ENCODE measurements at places on chromosomes 3 and 15.

- no peak for DNase-seq
These were observed 19.3 kb upstream of the NRROS start for GRCh38 chr3:196620161-196620604.

- DNase-seq, result no peak
These were observed 17.2 kb upstream of the CD200 start for GRCh38 chr3:112315791-112316190.

DNA sequence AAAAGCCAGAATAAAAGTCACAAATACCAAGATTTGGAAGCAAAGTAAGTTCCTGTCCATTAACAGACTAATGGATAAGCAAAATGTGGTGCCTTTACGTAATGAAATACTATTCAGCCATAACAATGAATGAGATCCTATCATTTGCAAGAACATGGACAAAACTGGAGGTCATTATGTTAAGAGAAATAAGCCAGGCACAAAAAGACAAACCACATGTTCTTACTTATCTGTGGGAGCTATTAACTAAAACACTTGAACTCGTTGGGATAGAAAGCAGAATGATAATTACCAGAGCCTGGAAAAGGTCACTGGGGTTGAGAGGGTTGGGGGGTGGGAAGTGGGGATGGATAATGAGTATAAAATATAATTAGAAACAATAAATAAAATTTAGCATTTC is 1015.9 kb downstream of the OTOL1 start:
- no peak for DNase-seq

DNA sequence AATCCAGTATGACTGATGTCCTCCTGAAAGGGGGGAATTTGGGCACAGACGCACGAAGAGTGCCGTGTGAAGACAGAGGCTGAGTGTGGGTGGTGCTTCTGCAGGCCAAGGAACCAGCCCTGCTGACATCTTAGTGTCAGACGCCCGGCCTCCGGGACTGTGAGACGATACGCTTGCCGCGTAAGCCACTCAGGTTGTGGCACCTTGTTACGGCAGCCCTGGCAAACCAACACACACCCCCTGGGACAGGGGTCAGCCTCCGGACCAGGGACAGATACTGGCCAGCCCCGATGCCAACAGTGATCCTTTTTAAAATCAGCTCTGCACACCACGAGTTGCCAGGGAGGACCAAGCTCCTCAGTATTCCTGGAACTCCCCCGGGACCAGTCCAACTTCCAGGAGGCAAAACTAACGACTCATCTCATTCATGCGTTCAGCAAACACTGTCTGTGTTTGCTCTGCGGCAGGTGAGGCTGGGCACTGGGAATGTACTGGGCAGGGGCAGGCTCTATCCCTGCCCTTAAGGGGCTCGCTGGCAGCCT is 21.2 kb upstream of the PIGZ start:
- no peak for DNase-seq

GRCh38 chr3:123499322-123499721 is 50.4 kb upstream of the ADCY5 start:
- peak; percentile 24 for DNase-seq

DNA sequence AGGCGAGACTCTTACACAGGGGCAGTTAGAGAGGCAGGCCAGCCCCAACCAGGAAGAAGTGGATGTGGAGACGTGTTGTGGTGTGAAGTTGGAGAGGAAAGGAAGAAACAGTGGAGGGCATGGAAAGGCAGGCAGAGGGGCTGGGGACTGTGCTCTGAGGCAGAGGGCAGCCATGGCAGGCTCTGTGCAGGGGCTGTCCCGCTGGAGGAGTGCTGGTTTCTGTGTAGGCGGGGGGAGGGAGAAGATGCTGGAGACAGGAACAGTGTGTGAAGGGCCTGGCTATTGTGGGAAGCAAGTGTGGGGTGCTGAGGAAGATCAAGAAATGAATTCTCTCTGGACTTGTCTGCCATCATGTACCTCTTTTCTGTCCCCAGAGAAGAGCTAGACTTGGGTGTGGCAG is 21.0 kb downstream of the SNAPC5 start:
- no peak for DNase-seq

- no peak for DNase-seq
These were observed 34.7 kb downstream of the LMLN start for GRCh38 chr3:197994736-197995135.

GRCh38 chr3:158100681-158101080 is 5.5 kb downstream of the SHOX2 start:
- DNase-seq, result no peak

DNA sequence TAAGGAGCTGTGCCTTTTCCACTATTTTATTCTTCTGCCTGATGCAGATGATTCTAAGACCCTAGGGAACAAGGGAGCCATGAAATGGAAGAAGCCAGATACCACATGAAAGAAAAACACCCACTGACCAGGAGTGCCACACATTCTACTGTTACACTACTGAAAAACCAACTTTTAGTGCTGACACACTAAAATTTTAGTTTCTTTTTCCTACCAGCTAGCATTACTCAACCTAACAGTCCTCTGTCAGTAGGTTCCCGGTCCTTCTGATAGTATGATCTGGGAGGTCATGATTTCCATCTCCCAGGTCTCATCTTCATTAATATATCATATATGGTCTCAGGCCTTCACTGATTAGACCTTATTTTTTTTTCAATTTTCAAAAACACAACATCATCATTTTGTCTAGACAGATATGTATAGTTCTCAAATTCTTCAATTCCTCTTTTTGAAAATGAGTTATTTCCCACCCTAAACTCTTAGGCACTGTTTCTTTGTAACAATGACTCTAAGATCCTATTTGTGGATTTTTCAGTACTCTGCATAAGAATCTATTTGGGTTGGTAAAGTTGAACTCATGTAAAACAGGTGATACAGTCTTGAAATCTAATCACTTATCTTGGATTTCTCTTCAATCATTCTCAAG is 321.8 kb downstream of the CTNNB1 start:
- no peak for DNase-seq

DNA sequence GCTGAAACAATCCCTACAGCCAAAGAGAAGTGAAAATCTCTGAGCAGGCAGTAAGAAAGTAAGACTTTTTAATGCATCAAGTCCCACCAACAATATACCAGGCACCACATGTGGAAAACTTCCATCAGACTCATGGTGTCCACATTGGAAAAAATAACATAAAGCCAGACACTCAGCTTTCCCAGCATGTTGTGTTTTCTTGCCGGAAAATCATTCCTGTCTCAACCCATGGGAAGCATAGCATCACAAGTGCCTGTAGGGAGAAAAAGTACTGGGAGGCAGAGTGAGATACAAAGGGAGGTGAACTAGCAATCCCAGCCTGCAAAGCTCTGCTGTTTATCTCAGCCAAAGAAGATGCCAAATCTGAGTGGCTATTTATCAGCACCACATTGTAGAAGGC is 868.9 kb downstream of the SI start:
- DNase-seq, result no peak

- DNase-seq, result no peak
These were observed 118.9 kb downstream of the FOXP1 start for GRCh38 chr3:71464613-71465012.

GRCh38 chr15:62782071-62782841 is 260.3 kb upstream of the TPM1 start:
- no peak for DNase-seq

DNA sequence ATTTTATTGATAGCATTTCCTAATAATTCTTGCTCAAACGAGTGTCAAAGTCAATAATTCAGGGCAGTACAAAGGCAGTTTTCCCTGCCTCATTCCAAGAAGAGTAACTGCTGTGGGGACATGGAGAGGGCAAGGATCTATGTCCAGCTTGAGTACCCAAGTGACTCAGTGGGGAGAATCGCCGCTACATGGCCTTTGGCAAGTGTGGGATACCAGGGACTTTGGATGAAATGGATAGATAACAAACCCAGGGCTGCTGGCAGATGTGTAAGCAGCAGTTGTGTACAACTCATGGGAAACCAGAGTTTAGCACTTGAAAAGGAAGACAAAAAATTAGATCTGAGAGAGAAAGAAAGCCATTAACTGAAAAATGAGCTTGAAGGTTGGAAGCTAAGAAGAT is 122.2 kb upstream of the TRIM42 start:
- DNase-seq, result no peak

GRCh38 chr3:58084788-58085543 is 76.7 kb downstream of the FLNB start:
- no peak for DNase-seq

DNA sequence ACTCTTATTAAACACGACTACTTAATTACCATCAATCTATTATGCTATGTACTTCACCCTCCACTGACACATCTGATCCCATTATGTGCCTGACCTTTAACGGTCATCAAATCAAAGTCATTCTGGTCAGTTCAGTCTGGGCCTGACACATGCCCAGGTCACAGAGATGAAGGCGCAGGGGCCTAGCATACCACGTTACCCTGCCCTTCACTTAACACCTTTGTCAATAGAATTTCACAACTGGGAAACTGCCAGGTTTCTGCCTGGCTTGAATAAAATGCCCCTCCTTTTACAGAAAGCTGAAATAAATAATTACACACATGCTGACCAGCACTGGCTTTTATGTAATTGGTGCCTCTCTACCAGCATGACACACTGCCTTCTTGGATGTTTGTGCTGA is 39.5 kb downstream of the MECOM start:
- DNase-seq, result no peak

GRCh38 chr3:9957214-9957613 is 5.0 kb upstream of the PRRT3 start:
- no peak for DNase-seq

DNA sequence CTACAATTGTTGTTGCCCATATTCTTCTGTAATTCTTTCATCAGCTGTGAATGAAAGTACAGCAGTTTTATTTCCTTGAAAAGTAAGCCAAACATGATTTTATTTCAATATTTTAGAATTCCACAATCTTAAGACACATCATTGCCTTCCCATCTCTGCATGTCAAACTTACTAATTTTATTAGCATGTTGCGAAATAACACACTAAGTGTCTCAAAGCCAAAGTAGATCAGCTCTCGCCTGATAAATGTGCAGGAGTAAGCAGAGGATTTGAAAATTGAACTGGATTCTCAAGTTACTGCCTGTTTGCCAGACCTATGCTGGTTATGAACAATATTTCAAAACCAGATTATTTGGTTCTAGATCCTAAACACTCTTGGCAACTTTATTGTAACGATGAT is 25.7 kb downstream of the TGFBR2 start:
- DNase-seq, result peak; percentile 71

DNA sequence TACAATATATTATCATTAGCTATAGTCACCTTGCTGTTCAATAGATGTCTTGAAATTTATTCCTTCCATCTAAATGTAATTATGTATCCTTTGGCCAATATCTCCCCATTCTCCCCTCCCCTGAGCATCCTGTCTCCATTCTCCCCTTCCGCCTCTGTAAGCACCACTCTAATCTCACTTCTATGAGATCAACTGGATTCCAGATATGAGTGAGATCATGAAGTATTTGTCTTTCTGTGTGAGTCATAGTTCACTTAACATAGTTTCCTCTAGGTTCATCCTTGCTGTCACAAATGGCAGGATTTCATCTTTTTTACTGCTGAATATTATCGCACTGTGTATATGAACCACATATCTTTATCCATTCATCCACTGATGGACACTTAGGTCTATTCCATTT is 148.8 kb upstream of the NDN start:
- DNase-seq, result no peak

DNA sequence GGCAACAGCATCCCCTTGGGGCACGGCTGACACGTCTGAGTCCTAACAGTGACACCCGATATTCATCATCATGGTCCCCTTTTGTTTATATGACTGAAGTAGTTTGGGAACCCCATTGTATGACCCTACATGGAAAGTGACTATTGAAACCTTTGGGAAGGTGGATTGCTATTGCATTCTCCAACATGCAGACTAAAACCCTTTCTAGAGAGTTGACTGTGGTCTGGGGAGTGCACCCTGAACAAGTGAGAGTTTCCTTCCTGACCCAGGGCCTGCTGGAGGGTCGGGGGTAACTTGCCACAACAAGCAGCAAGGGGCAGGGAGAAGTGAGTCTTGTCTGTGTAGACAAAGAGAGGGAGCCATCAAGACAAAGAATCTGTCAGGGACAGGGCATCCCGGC is 54.4 kb downstream of the ISG20 start:
- DNase-seq, result no peak

DNA sequence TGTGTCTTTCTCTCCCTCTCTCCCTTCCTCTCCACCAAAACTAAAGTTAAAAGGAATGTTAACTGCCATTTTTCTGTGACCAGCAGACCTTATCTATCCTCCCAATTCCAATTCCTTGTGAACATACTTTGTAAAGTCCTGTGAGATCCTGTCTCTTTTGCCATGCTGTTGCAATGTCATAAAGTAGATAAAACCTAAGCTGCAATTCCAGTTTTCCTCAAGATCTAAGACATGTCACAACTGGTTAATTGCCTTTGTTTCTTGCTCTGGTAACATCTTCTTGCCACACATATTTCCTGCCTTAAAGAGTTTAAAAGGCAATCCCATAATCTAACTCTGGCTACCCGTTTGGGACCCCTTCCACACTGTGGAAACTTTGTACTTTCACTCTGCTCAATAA is 188.7 kb downstream of the PYDC2 start:
- no peak for DNase-seq

DNA sequence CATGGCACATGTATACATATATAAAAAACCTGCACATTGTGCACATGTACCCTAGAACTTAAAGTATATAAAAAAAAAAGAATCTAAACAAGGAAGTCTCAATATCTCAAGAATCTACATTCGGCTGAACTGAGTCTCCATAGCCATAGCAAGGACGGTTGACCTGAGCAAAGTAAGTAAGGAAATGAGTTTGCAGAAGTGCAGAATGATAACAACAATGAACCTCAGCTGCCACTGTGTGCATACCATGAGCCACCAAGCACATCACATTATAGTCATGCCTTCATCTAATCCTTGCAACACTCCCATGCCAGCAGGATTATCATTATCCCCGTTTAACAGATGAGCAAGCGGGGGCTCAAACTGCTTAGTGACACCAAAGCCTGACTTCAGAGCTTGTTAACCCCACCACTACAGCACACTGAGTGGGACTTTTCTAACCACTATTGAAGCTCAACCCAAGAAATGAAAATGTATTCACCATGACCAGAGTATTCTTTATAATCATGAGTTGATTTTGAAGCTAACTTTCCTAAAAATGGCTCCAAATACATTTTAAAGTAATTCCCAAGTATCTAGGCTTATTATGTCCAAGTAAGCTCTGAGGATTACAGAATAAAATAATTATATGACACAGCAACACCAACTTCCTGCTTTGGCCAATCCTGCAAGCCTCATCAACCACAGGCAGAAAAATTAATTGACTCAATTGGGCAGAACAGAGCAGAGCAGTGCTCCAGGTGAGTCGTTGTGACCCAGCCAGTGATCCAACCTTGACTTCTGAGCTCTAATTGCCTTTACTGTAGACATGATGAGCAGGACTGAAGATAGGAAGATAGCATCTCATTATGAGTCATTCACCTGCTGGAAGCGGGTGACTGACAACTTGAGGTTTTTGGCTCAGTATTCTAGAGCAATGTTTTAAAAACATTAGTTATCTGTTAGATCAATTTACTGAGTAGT is 47.3 kb upstream of the IL12A start:
- no peak for DNase-seq

Data from AG09309 (cell line).